GM10248 (cell line): ENCODE measurements at places on chromosomes 7 and 10.

- no peak for DNase-seq
Measured at GRCh38 chr10:69572159-69573055, 815 bp downstream of the NEUROG3 start.

- peak; percentile 75 for DNase-seq
Measured at GRCh38 chr7:98841179-98841997, 28.4 kb downstream of the TMEM130 start.

DNA sequence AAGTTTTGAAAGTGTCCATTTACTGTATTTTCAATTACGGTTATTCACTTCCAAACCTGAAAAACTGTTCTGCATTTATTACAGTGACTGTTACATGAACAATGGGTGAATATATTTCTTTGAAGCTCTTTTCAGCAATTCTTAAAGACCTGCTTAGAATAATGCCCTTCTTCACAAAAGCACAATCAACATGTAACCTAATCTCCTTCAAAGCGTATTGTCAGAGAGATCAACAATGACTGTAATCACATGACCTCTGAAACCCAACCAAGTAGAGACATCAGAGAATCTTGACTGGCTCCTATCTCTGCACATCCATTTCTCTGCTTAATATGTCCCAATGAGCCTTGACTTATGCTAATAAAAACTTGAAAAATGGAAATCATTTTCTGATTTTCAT, 126.7 kb downstream of the NRCAM start:
- DNase-seq = no peak

DNA sequence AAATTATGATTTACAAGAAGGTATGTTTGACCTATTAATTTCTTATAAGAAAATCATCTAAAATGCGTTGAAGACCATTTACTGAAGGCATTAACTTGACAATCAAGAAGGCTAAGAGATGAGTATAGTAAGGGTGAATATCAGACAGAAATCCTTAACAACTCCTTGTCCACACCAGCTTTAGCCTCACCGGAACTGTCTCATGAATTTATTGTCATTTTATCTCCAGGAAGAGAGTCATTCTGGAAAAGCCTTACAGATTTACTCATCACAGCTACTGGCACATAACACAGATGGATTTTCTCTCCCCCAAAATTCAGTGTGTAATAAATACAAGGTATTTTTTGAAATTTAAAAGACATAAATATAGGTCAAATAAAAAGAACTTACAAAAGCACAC, 129.4 kb upstream of the LSM8 start:
- DNase-seq = no peak

DNA sequence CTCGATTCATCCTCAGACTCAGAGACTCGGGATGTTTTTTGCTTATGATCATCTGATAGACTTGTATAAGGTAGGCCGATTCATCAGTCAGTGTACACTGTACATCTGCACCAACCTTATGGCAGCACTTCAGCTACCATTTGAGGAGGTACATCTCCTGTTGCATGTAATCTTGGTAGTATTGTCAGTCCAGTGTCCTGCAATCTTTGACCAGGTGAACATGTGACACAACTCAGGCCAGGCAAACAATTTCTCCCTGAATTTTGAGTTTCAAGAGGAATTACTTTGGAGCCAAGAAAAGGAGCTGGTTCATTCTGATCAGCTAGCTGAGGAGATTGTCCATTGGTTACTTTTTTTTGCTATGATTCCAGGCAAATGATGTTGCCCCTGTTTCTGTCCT, 19.7 kb upstream of the WASL start:
- no peak for DNase-seq

DNA sequence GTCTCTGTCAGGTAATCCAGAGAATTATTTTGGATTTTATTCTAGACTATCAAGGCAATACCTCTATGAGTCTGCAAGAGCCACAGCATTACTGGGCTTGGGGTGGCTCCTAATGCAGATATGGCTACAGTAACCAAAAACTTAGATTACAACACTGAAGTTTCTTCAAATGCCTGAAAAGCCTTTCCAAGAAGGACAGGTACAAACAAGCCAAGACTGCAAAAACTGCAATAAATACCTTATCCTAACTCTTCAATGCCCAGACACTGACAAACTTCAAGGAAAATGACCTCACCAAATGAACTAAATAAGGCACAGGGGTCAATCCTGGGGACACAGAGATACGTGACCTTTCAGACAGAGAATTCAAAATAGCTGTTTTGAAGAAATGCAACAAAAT, 82.0 kb downstream of the TES start:
- DNase-seq = no peak

- DNase-seq = no peak
Measured at GRCh38 chr7:5743803-5744202, 37.7 kb downstream of the RNF216 start.

- DNase-seq = no peak
Measured at GRCh38 chr7:157438121-157439025, 101.6 kb downstream of the DNAJB6 start.

- DNase-seq = peak; percentile 33
Measured at GRCh38 chr7:119270045-119270464, 1002.9 kb upstream of the KCND2 start.

- DNase-seq = no peak
Measured at GRCh38 chr10:119461380-119461779, 81.1 kb downstream of the RGS10 start.

DNA sequence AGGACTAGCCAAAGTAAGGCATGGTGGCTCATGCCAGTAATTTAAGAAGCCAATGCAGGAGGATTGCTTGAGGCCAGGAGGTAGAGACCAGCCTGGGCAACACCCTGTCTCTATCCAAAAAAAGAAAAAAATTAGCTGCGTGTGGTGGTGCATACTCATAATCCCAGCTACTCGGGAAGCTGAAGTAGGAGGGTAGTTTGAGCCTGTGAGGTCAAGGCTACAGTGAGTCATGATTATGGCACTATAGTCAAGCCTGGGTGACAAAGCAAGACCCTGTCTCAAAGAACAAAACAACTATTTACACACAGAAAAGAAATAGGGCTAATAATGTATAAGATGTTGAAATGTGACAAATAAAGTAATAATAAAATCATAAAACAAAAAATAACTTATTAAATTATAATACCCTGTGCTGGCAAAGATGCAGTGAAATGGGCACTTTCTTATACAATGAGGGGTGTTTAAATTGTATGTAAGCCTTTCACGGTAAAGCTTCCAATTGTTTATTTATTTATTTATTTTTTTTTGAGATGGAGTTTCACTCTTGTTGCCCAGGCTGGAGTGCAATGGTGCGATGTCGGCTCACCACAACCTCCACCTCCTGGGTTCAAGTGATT, 175.2 kb downstream of the TPST1 start:
- DNase-seq = no peak

GRCh38 chr10:120802935-120803334, 48.2 kb upstream of the WDR11 start:
- no peak for DNase-seq

DNA sequence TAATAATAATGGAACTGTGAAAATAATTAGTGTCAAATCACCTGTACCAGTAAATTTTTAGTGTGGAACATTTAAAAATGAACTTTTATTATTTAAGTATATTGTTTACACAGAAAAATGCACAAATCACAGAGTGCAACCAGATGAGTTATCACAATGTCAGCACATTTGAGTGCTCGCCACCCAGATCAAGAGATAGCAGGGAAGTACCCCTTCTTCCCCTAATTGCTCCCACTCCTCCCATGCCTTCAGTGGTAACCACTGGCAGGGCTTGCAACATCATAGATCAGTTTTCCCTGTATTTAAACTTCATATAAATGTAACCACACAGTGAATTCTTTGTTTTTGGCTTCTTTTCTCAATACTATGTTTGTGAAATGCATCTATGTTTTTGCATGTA, 7.8 kb upstream of the GPR141 start:
- DNase-seq = no peak

GRCh38 chr7:81419731-81420130, 350.1 kb downstream of the HGF start:
- no peak for DNase-seq

- no peak for DNase-seq
Measured at GRCh38 chr7:27163288-27164044, 1.9 kb downstream of the HOXA9 start.

- no peak for DNase-seq
Measured at GRCh38 chr7:46681865-46682503, 760.9 kb upstream of the IGFBP3 start.

DNA sequence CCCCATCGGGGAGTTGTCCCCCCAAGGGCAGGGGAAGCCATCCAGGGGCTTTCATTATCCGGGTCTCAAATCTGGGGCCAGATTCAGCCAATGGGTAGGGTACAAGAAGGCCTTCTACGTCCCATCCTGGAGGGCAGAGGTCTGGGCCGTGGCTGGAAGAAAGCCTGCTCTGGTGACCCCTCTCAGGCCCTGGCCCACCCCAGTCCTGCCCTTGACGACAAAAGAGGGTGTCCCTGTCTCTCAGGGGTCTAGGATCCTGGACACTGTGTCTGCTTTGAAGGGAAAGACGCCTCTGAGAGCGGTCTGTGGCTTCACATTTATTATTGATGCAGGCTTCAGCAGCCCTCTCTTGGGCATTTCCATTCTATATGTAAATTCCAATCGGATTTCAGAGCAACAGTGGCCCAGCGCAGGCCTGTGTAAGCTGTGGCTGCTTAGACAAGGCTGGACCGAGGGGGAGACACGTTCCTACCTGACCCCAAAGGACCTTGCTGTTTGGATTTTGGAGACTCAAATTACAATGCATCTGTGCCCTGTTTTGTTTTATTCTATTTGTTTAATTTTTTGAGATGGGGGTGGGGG, 83.2 kb upstream of the BAIAP2L1 start:
- DNase-seq = no peak

DNA sequence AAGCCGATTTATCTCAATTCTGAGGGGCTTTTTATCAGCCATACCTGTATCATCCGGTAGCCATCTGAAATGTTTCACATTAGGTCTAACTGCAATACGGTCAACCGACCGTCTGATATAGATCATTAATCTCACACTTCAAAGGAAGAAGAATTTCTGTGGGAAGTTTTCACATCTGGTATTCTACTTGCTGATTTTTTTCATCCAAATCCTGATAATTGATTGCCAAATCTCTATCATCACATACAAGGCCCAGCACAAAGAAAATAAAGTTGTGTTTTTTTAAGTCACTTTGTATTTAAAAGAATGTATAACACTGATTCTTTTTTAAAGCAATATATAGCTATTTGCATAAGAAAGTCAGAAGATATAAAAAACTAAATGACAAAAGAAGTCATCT, 132.3 kb downstream of the DKK1 start:
- DNase-seq = no peak

DNA sequence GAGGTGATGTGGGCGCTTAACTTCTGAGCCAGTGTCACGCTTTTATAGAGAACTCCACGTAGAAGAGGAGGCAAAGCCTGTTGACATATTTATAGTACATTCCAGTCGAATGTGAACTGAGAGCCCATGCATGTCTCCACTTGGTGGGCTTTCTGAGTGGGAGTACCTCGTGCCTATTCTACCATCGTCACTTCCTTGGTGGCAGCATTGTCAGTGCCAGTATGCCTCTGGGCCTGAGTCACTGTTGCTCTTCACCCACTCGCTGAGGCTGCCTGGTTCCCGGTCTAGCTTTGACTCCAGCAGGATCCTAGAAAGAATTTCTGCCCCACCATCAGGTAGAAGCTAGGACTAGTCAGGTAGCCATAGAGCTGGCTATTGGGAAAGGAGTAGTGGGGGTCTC, 30.0 kb upstream of the CDH23 start:
- DNase-seq = no peak
